ENCODE measurements at places on chromosomes 2 and 18.

GRCh38 chr2:133365117-133365516 is 203.1 kb downstream of the NCKAP5 start:
- no peaks in the 10 kb centered on the region for H3K27me3 ChIP-seq
- DNase-seq = no peak
- H3K27ac ChIP-seq = no peak overlapping the region
- H3K36me3 ChIP-seq = no peaks in the 10 kb centered on the region

- H3K4me3 ChIP-seq = no peak overlapping the region
- no peak overlapping the region for H3K27ac ChIP-seq
- no peaks in the 10 kb centered on the region for H3K4me1 ChIP-seq
Measured at GRCh38 chr2:69214898-69215297, 172.1 kb downstream of the GFPT1 start.

- H3K4me1 ChIP-seq = no peaks in the 10 kb centered on the region
- H3K36me3 ChIP-seq = no peaks in the 10 kb centered on the region
- no peak for DNase-seq
- peaks cover 7% of the 10 kb centered on the region for H3K27me3 ChIP-seq
- no peak overlapping the region for H3K4me3 ChIP-seq
Measured at GRCh38 chr2:129080715-129081476, 762.2 kb upstream of the HS6ST1 start.

DNA sequence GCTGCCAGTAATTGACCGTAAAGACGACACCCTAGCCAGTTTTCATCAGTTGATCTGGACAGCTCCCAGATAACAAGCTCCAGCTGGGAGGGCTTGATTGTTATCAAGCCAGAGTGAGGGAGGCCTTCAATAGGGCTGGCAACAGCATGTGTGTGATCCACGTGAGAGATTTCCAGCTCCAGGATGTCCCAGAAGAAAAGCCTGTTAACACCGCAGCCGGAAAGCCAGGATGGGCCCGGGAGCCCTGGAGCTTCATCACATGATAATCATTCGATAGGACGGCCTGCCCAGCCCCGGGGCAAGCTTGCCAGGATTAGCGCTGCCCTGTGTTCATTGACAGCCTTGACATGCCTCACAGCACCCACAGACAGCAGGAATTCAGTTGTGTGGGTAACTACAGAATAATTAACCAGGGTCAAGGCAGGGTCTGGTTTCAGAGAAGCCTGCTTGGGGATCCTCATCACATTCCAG is 182.5 kb downstream of the C1D start:
- no peak overlapping the region for H3K4me3 ChIP-seq
- peaks cover 5% of the 10 kb centered on the region for H3K27me3 ChIP-seq
- H3K4me1 ChIP-seq = no peaks in the 10 kb centered on the region
- H3K27ac ChIP-seq = no peak overlapping the region
- no peaks in the 10 kb centered on the region for H3K36me3 ChIP-seq

DNA sequence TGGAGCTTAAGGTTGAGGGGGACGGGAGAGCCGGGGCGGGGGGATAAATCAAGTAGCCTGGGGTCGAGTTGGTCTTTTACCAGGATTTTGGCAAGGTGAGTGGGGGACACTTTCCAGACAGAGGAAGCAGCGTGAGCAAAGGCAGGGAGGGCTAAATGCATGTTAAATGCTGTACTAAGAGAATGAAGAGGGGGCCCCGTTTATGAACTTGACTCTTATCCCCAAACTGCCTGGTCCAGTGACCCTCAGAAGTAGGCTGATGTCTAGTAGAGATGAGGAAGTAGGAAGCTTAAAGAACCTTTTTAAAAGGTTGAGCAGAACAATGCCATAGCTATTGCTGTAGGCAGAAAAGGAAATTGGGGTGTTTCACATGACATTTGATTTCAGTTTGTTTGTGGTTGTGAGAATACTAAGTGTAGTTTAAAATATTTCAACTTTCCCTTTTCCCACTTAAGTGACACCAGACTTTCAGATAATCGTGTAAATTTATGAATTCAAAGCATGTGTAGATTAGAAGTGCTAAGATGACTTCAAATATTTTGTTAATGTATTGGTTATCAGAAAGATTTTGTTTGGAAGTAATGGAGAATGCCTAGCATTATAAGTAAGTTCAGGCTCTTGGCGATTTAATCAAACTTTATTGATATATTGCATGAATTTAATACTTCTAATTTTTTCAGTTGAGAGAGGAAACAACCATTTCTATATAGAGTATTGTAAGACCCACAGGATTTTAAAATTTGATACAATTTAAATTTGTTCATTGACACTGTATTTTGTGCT is 1.8 kb downstream of the REL start:
- peaks cover 56% of the 10 kb centered on the region for H3K36me3 ChIP-seq
- H3K4me3 ChIP-seq = peak overlapping the region; percentile 99
- no peaks in the 10 kb centered on the region for H3K27me3 ChIP-seq
- H3K27ac ChIP-seq = peak overlapping the region; percentile 98

GRCh38 chr2:215677481-215677880 is 241.6 kb upstream of the FN1 start:
- peaks cover 25% of the 10 kb centered on the region for H3K4me1 ChIP-seq
- H3K27me3 ChIP-seq = no peaks in the 10 kb centered on the region
- H3K27ac ChIP-seq = no peak overlapping the region
- H3K4me3 ChIP-seq = no peak overlapping the region
- no peaks in the 10 kb centered on the region for H3K36me3 ChIP-seq

- DNase-seq = no peak
- H3K36me3 ChIP-seq = no peaks in the 10 kb centered on the region
- no peak overlapping the region for H3K4me3 ChIP-seq
- peaks cover 3% of the 10 kb centered on the region for H3K4me1 ChIP-seq
- H3K27me3 ChIP-seq = no peaks in the 10 kb centered on the region
Measured at GRCh38 chr2:55162284-55163006, 69.6 kb downstream of the CLHC1 start.

GRCh38 chr2:11550302-11550701 is 16.5 kb downstream of the GREB1 start:
- H3K4me1 ChIP-seq = peaks cover 6% of the 10 kb centered on the region
- DNase-seq = no peak
- no peak overlapping the region for H3K27ac ChIP-seq
- H3K36me3 ChIP-seq = no peaks in the 10 kb centered on the region

DNA sequence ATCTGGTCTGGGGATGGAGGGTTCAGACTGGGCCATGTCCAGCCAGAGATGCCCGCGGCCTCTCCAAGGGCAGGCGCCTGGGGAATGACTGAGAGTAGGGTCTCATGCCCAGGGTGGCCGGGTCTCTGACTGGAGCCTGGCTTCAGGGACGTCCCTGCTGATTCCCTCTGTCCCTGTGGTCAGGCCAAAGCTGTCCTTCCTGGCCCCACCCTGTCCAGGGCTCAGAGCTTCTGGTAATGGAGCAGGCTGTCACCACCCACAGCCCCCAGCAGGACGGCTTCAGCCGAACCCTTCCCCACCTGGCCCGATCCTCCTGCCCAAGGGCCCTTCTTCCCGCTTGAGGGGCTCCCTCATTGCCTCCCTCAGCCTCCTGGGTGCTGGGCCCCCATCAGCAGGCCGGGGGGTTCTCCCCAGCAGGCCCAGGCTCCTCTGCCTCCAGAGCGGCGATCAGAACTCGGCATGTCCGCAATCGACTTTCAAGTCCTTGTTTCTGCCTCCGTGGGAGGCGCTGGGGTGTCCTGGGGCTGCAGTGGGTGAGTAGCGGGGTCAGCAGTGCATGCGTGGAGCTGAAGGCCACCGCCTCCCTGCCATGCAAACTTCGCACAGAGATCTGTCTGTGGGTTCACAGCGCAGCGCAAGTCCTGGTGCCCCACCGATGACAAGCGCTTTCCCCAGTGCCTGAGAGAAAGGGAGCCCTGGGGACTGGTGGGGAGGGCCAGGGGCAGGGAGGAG is 18.3 kb downstream of the RAMP1 start:
- H3K27me3 ChIP-seq = no peaks in the 10 kb centered on the region
- no peaks in the 10 kb centered on the region for H3K36me3 ChIP-seq
- H3K4me1 ChIP-seq = peaks cover 4% of the 10 kb centered on the region
- H3K4me3 ChIP-seq = no peak overlapping the region
- no peak overlapping the region for H3K27ac ChIP-seq

- no peak for DNase-seq
- H3K27me3 ChIP-seq = peaks cover 35% of the 10 kb centered on the region
- H3K4me3 ChIP-seq = no peak overlapping the region
- H3K36me3 ChIP-seq = no peaks in the 10 kb centered on the region
- no peak overlapping the region for H3K27ac ChIP-seq
Measured at GRCh38 chr2:229269941-229270340, 1.1 kb downstream of the PID1 start.

GRCh38 chr2:149566652-149567051 is 20.9 kb downstream of the MMADHC start:
- DNase-seq = no peak
- H3K36me3 ChIP-seq = peaks cover 22% of the 10 kb centered on the region
- H3K4me3 ChIP-seq = no peak overlapping the region
